ENCODE measurements at places on chromosomes 5 and 9.

DNA sequence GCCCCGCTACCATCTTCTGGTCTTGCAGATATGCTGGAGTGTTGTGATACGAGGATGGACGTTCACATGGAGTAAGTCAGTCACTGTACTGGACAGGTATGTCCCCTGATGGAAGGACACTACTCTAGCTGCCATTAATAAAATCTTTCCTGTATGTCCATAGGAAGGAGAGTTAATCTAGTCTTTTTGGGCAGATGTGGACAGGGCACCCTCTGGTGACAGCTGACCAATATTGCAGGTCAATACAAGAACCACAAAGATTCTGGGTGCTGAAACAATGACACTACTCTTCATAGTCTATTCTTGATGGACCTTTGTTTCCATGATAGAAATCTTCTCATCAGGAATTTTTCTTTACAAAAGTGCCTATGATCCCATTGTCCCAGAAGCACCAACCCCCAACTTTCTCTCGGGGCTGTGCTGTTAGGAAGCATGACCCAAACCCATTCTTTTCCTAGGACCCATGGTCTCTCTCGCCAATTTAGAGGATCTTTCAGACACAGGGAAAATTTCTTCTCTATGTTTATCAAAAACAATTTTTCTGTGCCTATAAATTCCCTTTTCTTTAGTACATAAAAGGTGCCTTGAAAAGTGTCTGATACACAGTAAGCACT, 376.9 kb downstream of the DTWD2 start:
- no peak for DNase-seq

DNA sequence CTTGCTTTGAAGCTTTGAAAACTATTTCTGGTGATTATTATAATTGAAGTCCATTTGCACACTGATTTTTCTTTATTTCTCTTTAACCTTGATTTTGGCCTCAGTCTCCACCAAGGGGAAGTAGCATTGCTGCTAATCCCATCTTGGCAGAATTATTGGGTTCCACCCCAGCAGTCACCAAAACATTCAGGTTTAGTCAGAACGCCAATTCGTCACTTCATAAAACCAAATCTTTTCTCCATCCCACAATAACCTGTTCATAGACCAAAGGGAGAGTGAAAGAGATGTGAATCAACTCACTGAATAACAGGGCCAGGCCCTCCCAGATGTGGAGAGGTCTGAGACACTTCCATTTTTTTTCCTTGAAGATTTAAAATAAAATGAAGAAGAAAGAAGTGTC, 95.1 kb upstream of the VCAN start:
- DNase-seq = no peak

GRCh38 chr5:141477815-141478214, 2.0 kb downstream of the PCDHGC3 start:
- DNase-seq = no peak

DNA sequence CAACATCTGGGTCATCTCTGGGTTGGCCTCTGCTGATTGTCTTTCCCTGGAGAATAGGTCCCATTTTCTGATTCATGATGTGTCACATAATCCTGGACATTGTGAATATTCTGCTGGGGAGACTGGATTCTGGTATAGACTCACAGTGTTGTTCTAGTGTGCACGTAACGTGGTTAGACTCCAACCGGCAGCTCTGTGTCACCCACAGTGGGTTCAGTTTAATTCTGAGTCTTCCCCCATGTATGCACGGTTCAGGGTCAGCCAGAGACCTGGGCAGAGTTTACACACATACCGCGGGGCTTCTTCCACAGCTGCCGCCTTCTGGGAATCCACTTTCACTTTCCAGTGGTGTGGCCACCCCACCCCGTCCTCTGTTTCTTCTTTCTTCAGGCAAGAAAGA, 38.0 kb upstream of the LRRC14B start:
- DNase-seq = no peak

DNA sequence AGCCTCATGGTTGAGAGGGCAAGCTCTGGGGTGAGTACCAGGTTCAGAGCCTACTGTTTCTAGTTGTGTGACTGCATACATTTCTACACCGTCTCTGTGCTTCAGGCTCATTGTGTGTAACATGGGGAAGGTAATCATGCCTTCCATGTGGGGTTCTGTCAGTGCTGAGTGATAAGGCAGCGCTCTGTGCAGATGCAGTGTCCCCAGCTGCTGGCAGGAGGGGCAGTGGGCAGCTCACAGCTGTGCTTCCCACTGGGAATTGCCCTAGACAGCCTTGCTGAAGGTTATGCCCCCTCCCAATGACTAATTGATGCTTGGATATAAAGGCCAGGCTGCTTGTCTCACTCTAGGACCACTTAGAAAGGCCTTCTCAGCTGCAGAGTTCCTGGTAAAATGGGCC, 121.8 kb upstream of the SAP30L start:
- DNase-seq = no peak

DNA sequence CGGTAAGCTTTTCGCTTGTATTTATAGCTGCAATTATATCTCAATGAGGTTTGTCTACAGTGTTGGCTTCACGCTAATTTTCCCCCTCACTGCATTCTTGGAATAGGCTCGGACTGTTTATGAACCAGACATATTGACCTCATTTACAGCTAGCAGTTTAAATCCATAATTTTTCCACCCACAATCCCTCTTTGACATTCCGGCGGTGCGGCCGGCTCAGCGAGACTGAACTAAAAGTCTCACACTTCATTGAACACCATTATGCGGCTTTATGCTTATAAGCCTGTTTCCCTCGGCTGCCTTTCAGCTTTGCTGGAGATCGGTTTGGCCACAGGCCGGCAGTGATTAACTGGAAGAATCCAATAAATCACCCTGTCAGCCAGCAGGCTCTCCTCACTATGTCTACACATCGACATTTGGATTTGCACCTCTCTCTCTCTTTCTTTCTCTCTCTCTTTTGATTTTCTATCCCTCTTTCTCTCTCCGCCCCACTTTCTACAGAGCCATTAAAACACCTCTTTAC, 315.0 kb upstream of the TLE4 start:
- no peak for DNase-seq

Data from stimulated activated CD4-positive, alpha-beta T cell treated with anti-CD3 and anti-CD28 coated beads, Interleukin-1b, Interleukin-23, amount 100 ng/mL, for 48 hours (primary cell).